Heart left ventricle (tissue), 16 donors: ENCODE measurements at places on chromosomes 4 and X. TPM values are rescaled to one million over a fixed set of nuclear protein-coding genes. Genes with fewer than 3 reads are reported as not detected.

DNA sequence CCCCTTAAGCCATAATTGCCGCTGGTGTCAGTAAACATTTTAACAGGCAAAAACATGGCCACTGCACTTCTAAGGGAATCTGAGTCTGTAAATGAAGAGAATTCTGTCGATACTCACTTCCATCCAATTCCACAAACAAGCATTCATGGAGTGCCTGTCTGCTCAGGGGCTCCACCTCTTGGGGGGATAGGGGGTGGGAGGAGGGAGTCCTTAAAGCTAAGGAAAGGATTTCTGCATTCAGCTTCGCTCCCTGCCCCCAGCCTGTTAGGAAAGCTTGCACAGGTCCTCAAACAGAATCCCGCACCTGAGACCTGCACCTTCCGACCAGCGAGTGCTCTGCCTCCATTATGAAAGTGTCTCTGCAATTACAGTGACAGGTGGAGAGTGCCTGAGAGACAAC is 130.2 kb upstream of the KIT start:
- no peak for DNase-seq

- DNase-seq = no peak
Measured at GRCh38 chr4:147056940-147057610, 111.4 kb upstream of the TTC29 start.

GRCh38 chrX:16177260-16177659 is 10.0 kb downstream of the MAGEB17 start:
- no peak for DNase-seq

- peak; percentile 60 for DNase-seq
Measured at GRCh38 chr4:6362896-6363295, 93.2 kb downstream of the WFS1 start.

- peak; percentile 75 for DNase-seq
Measured at GRCh38 chrX:107674480-107675364, 46.4 kb downstream of the PRPS1 start.

DNA sequence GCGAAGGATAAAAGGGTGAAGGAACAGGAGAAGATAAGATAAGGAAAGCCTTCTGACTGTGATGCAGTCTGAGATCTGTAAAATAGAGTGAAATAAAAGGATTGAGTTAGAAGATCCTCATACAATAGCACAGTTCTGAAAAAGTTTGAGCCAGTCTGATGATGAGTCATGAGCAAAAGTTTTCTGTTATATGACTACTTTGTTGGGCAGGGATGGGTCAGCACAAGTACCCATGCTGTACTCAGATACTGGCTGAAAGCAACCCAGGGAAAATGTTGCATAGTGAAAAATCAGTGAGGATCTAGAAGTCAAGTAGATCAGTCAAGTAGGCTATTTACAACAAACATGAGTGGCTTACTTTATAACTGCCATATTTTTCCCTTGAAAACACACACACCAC is 253.5 kb downstream of the PCDH10 start:
- DNase-seq = no peak

DNA sequence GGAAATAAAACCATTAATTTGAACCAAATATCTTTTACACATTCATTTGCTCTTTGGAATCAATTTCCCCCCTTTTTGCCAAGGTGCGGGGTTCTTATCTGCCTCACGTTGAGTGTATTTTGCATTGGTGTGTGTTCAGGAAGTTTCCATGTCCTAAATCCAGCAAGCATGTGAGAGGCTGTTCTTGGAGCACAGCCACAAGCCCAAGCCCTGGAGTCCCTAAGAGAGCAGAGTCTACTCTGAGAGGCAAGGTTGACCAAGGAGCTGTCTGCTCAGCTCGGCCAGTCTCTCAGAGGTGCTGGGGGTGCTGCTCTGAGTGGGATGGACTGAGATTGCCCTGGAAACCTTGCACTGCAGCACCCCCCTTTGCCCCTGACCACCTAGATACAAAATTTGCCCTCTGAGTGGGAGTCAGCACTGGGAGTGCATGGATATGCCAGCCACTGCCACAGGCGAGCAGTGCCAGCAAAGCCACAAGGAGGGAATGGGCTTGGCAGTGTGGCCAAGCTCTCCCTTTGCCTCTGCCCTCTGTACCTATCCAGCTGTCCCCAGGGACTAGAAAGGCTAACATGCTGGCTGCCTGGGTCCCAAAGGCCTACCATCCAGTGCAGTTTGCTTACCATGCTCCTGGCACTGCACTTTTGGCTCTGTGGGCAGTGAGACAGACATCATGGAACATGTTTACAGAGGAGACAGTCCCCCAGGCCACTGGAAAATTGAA is 20.5 kb upstream of the FAM193A start:
- peak; percentile 41 for DNase-seq

DNA sequence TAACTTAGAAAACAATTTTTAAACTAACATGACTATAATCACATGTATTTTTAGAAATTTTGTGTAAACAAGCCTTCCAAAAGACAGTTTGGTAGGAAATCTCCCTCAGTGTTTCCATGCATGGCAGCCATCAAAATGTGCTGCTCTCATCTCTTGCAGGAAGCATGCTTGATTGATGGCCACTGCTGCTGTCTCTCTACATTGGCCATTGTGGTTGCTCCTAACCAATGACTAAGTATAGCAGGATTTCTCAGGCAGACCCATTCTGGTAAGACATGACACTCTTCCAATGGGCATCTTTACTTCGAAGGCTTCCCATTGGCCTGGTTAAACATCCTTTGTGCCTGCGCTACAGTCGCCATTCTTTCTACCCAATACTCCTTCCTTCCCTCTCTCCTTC is 78.9 kb upstream of the GUCY1A1 start:
- no peak for DNase-seq

- DNase-seq = peak; percentile 38
Measured at GRCh38 chr4:24991015-24991414, 39.7 kb downstream of the LGI2 start.

- DNase-seq = no peak
Measured at GRCh38 chr4:95178938-95179337, 369.8 kb downstream of the UNC5C start.

DNA sequence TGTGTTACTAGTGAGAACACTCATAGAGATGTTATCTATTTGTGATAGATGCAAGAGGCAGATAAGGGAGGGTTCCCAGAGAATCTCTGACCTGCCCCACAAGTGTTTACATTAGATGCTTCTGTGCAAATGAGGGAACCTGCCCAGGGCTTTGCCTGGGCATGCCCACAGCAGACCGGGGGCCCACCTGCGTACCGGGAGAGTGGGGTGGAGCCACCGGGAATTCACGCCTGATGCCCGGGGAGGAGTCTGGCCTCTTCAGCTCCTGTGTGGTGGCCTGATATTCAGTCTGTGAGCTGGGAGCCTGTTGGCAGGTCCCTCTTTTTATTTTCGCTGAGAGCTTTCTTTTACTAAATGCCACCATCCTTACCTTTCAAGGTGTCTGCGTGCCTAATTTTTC is 155.7 kb downstream of the SNCA start:
- DNase-seq = no peak

GRCh38 chr4:120977435-120977997 is 55.0 kb upstream of the PRDM5 start:
- DNase-seq = no peak

GRCh38 chr4:138188406-138189084 is 53.6 kb downstream of the SLC7A11 start:
- no peak for DNase-seq

DCK gene
- 12.6 TPM for total RNA-seq

TMEM271 gene
- not detected for total RNA-seq

PNMA3 gene
- total RNA-seq = 0.44 TPM

APLN gene
- total RNA-seq = 14.1 TPM

XKRX gene
- total RNA-seq = not detected
